ENCODE measurements at places on chromosomes 11 and 22. TPM values are rescaled to one million over a fixed set of nuclear protein-coding genes. Genes with fewer than 3 reads are reported as not detected.

GRCh38 chr11:490930-491260, 16.1 kb downstream of the RNH1 start:
- DNase-seq = no peak

DNA sequence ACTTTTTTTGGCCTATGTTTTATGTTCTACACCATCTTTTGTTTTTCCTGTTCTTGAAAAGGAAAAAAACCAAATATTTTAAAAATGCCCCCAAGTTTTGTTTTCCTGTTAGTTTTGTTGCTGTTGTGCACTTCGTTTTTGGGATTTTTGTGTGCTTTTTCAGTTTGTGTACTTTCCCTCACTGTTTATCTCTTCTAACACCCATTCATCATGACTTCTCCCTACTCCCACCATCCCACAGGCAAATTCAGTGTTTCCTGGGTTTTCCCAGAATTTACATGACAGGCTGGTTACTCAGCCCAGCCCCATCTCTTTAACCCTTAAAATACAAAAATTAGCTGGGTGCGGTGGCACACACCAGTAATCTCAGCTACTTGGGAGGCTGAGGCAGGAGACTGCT, 15.6 kb downstream of the TMEM123 start:
- no peak for DNase-seq

The MYO18B gene
- 71.6 TPM for total RNA-seq

DNA sequence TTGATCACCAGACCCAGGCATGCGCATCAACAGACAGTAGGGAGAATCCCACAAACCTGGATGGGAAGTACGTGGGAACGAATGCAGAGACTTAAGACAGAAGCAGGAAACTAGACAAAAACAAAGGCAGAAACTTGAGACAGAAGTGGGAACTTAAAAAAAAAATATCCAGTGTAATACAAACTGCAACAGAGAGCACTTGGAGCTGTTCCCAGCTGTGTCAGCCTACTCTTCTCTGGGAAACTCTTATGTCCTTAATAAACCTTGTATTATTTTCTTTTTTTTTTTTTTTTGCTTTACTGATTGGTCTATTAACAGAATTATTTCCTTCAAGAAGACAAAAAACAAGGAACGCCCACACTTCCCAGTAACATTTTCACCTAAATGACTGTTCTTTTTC, 1818.1 kb upstream of the RAG2 start:
- DNase-seq = no peak

The OR51B5 gene
- not detected for total RNA-seq

The CDK2AP2 gene
- 44.8 TPM for total RNA-seq

- no peak for DNase-seq
Measured at GRCh38 chr22:40857309-40857855, 434 bp downstream of the XPNPEP3 start.

- no peak for DNase-seq
Measured at GRCh38 chr11:48116437-48117228, 100.0 kb upstream of the OR4B1 start.

The SMIM35 gene
- not detected for total RNA-seq

The CDC42EP2 gene
- 28.9 TPM for total RNA-seq
